ENCODE measurements at places on chromosomes 2 and 18.

- no peak for DNase-seq
Observed at GRCh38 chr2:167196461-167197252, 308.4 kb downstream of the XIRP2 start.

DNA sequence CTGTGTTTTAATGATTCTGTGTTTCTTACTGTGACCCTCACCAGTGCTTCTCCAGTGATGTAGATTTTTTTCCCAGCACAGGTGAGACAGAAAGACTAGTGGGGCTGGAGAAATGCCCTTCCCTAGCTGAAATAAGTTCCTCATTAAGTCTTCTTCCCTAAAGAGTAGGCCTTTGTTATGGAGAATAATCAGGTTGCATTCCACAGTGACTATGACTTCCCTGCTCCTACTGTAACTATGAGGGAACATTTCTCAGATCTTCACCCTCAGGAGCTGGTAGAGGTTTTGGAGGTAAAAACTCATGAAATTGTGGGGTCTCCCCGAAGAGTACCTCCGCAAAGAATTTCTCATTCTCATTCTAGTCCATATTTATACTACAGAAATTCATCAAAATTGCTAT lies 286.2 kb downstream of the GRB14 start:
- DNase-seq = no peak

DNA sequence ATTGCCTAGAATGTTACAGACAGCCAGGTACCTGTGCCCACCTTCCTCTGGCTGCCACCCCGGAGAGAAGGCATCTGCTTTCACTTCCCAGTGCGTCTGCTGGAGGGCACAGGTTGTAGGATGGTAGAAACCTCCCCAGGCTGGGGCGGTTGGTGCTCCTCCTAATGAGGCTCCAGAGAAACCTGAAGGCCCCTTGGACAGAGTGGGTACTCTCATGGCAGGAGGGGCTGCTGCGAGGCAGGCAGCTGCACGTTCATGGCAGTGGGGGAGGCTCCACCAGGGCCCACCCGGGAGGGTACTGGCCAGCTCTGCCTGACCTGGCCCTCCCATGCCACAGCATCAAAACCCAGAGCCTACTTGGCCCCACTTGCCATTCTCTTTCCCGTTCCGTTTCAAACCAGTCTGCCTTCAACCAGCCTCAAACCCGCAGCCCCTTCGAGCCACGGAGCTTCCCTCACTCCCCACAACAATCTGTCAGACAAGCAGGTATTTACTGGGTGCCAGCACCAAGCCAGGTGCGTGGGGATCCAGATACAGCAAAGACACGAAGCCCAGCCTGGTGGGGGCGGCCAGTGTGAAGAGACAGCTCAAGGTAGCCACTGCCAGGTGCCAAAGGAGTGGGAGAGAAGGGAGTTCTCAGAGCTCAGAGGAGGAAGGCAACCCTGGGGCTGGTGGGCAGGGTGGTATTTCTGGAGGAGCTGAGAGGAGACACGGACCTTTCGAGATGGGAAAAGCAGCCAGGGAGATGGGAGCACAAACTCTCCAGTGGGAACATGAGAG lies 229.6 kb downstream of the LOXHD1 start:
- no peak for DNase-seq

- DNase-seq = no peak
Observed at GRCh38 chr2:74719066-74719465, 65.0 kb downstream of the SEMA4F start.

DNA sequence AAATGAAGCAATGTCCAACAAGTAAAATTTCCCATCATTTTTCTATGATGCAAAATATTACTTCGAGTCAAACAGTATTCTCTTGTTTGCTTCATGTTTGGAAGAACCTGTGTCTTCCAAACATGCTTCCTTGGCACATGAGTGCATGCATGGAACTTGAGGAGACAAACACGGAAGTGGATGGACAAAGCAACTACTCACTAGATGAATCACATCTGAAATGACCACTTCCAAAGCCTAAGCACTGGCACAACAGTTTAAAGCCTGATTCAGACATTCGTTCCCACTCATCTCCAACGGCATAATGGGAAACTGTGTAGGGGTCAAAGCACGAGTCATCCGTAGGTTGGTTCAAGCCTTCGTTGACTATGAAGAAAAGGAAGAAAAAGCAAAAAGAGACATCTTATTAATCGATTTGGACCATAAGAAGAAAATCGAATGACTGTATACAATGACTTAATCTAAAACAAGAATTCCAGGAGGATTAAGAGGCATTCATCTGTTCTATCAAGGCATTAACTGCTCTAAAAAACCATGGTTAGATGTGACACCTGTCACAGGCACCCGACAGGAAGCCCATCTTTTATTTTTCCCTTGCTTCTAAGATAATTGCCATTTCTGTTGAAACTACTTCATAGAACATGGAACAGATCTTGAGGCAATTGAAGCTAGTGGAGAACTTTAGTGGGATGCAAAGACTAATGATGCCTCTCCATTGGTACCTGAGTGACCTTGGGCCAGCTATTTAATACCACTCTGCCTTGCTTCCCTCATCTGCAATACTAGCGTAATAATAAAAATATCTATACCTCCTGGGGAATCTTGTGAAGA lies 56.0 kb downstream of the ATIC start:
- no peak for DNase-seq

GRCh38 chr2:216002101-216002678 lies 11.2 kb downstream of the MREG start:
- DNase-seq = no peak

DNA sequence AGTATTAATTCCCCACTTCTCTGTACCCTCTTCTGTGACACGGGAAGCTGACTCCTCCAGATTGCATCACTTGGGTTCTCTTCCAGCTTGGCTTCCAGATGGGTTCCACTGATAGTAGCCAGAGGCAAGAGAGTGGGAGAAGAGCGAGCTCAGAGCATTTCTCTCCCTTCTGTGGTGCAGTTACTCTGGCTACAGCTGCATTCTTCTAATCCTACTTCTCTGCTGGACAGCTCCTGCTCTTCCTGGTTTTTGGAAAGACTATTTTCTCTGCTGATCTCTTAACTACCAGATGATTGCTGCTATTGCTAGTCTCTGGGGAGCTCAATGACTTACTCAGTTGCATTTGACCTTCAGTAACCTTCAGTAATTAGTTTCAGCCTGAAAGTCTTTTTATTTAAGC lies 187.5 kb upstream of the MAP2 start:
- DNase-seq = no peak

- no peak for DNase-seq
Observed at GRCh38 chr2:166632616-166633015, 138.6 kb upstream of the SCN7A start.

- DNase-seq = no peak
Observed at GRCh38 chr2:128366713-128367511, 48.2 kb upstream of the HS6ST1 start.

DNA sequence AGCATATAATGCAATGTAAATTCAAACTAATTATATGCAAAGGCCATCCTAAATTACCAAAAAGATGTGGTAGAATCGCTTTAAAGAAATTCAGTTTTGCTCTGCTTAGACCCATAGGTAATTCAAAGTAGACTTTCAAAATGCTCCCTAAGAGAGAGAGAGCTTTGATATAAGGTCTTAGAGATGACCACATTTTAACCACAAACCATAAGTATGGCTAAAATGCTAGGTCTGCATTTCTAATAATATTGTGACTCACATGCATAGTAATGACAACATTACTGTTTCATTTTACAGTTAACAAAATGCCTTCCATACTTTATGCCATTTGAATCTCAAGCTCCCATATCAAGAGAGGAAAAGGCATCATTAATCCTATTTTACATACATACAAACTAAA lies 144.5 kb downstream of the RAD51AP2 start:
- no peak for DNase-seq
